Vagina (tissue), 2 donors: ENCODE measurements at places on chromosomes 12 and 14.

GRCh38 chr14:31770271-31770670 is 209.1 kb downstream of the NUBPL start:
- DNase-seq: no peak

- DNase-seq: no peak
Measured at GRCh38 chr12:122235741-122236140, 9.9 kb upstream of the DIABLO start.

- DNase-seq: no peak
Measured at GRCh38 chr12:126204326-126204725, 1139.1 kb downstream of the AACS start.

- no peak for DNase-seq
Measured at GRCh38 chr12:128425666-128426331, 158.8 kb downstream of the TMEM132C start.

- no peak for DNase-seq
Measured at GRCh38 chr14:102868956-102869547, 53.4 kb upstream of the AMN start.

DNA sequence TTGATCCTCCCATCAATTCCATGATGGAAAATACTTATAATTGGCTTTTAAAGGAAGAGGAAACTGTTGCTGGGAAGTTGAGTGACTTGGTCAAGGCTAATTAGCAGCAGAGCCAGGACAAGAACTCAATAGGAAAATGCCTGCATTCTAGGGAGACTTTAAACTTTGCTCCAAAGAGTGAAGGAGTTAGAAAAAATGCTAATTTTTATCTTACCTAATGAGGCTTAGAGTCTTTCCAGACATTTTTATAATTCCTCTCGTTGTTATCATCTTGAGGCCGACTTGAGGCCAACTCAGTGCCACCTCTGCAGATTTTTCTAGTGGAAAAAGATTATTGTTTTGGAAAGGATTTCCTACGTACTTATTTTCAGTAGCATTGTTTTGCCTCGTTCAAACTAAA is 344.6 kb downstream of the ETNK1 start:
- DNase-seq: no peak

DNA sequence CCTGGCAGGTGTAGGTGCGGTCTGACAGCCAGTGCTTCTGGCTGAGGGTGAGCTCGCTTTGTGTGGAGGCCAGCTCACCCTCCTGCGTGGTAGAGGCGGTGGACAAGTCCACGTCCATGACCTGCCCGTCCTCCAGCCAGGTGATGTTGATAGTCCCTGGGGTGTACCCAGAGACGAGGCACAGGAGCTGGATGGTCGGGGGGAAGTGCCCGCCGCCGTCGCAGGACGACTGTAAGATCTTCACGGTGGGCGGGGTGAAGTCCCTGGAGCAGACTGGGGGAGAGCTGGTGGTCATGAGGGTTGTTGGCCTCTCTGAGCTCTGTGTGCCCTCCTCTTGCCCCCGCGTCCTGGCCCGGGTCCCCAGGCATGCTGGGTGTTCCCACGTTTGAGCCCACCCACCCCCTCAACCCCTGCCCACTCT is 74.6 kb downstream of the TMEM121 start:
- DNase-seq: peak; percentile 79

GRCh38 chr12:107912421-107913004 is 138.0 kb downstream of the ASCL4 start:
- no peak for DNase-seq

DNA sequence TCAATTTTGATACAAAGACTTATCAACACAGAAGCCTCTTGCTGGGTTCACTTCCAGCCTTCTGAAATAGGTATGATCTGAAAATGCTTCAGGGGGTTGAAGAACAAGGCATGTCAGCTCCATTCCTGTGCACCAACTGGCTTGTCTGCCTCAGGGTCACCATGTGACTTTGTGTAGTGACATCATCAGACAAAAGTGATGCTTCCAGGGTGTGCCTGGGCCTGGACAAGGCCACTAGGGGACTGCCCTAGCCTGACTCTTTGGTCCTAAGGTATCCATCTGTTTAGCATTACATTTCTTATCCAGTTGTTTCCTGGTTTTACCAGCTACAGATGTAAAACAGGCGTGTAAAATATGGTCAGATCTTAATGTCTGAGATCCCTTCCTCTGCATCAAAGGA is 155.6 kb downstream of the CAND1 start:
- DNase-seq: no peak

DNA sequence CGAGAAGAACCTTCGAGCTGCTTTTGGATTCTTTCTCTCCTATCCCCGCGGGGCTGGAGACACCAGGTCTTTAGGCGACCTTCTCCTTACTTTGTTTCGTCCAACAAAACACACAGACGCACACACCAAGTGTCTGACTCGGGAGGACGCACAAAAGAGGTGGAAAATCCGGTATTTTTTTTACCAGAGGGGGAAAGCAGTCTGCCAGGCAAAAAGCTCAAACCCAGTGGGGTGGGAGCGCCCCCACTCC is 2.1 kb downstream of the SIX4 start:
- no peak for DNase-seq

DNA sequence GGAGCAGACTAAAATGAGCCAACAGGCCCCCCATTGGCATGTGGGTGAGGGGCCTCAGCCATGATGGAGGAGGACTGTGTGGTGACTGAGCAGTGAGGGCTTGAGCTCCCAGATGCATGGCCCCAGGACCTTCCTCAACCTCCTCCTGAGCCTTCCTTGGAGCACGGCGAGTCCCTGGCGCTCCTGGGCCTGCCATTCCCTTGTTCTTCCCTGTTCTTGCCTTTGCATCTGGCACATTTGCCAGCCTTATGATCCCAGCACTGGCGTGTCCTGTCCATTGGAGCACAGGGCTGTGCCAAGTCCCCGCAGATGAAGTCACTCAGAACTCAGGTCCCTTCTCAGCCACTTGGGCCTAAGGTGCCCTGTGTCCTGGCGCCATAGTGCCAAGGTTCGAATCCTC is 40.3 kb upstream of the MEG3 start:
- no peak for DNase-seq

GRCh38 chr12:3165078-3165980 is 88.2 kb downstream of the TSPAN9 start:
- DNase-seq: no peak

DNA sequence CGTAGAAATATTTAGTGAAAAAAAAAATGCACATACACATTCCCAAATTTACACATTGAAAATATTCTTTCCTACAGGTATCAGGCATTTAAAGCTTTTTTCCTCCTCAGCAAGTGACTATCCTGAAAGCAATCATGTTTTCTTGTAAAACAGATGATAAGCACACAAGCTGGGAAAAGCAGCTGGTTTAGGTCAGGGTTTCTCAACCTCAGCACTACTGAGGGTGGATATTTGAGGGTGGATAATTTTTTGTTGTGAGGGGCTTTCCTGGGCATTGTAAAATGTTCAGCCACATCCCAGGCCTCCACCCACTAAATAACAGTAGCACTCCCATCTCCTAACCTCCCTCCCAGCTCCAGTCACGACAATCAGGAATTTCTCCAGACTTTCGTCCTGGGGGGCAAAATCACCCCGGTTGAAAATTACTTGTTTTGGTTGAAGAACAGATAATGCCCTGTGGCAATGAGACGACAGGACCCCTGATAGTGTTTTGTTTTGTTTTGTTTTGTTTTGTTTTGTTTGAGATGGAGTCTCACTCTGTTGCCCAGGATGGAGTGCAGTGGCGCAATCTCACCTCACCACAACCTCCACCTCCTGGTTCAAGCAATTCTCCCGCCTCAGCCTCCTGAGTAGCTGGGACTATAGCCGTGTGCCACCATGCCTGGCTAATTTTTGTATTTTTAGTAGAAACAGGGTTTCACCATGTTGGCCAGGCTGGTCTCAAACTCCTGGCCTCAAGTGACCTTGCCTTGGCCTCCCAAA is 15.0 kb upstream of the NT5DC3 start:
- no peak for DNase-seq

DNA sequence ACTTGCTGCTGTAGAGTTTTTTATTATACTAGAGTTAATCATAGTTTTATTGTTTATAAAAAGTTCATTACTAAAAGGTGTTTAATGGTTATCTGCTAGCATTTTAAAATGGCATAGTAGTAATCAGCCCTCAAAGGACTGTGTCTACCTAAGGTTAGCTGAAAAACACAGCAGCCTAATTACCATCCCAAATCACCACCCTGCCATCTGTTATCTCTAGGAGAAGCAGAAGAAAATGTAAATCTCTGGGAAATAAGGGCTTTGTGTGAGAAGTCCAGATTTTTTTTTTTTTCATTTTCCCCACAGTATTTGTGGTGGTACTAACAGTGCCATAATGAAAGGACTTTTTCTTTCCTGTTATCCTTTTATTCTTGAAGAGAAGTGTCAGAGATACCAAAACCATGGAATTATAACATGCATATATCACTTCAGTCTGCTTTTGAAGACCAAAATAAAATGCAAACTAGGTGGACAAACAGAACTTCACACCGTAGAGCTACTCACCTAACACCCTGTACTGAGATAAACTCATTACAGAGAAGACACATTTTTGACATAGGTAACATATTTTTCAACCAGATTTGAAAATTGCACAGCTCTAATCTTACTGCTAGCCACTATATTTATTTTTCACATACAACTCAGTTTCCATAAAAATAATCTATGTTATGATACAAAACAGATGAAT is 876.2 kb downstream of the C12orf50 start:
- no peak for DNase-seq

- no peak for DNase-seq
Measured at GRCh38 chr12:62862259-62862881, 72.6 kb downstream of the PPM1H start.

GRCh38 chr14:75361041-75361440 is 66.8 kb upstream of the JDP2 start:
- DNase-seq: no peak

DNA sequence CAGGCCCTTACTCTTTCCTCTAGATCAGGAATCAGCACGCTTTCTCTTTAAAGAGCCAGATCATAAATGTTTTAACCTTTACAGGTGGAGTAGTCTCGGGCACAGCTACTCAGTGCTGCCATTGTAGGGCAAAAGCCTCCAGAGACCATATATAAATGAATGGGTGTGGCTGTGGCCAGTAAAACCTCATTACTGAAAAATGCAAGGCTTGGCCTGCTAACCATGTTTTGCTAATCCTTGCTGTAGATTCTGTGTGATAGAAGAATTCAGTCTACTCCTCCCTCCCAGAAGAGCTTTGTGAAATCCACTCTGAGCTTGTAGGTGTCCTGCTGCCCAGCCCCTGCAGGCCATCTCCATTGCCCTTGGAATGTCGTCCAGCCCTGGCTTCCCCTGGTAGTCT is 58.1 kb downstream of the HSP90AA1 start:
- no peak for DNase-seq

DNA sequence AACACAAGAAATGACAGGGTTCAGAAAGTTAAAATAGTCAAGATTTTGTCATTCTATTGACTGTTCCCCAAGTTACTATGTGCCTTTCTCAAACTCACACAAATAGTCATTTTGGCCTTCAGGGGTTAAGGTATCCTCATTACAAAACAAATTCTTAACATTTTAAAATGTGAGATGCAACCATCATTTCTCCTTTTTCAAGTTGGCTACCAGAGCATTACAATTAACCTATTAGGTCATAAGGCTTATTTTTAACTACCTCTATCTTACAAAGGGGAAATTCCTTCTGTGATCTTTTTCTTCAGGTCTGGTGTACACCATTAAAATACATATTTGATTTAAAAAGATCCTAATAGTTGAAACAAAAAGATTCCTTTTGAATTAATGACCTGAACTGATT is 61.2 kb downstream of the SLC38A1 start:
- no peak for DNase-seq

GRCh38 chr14:104424406-104425072 is 155.0 kb upstream of the C14orf180 start:
- peak; percentile 54 for DNase-seq

GRCh38 chr12:14905269-14906004 is 19.8 kb upstream of the MGP start:
- DNase-seq: no peak

DNA sequence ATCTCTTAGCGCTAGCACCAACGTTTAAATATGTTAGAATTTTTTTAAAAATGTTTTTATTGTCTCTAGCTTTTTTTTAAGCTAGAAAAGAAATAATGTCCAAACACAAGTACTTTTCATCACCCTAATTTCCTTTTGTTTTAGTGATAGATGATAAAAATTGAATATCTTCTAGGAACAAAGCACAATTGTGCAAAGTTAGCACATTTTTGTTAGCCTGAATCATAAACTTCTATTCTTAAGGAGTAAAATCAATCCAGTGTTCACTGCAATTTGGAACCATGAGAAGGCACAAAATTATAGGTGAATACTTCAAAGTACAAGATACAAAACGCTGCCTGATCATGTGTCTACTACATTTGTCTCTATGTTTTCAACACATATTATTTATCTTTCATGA is 408.5 kb upstream of the RPL10L start:
- no peak for DNase-seq

- DNase-seq: no peak
Measured at GRCh38 chr14:106166232-106166631, 639.8 kb downstream of the TMEM121 start.

DNA sequence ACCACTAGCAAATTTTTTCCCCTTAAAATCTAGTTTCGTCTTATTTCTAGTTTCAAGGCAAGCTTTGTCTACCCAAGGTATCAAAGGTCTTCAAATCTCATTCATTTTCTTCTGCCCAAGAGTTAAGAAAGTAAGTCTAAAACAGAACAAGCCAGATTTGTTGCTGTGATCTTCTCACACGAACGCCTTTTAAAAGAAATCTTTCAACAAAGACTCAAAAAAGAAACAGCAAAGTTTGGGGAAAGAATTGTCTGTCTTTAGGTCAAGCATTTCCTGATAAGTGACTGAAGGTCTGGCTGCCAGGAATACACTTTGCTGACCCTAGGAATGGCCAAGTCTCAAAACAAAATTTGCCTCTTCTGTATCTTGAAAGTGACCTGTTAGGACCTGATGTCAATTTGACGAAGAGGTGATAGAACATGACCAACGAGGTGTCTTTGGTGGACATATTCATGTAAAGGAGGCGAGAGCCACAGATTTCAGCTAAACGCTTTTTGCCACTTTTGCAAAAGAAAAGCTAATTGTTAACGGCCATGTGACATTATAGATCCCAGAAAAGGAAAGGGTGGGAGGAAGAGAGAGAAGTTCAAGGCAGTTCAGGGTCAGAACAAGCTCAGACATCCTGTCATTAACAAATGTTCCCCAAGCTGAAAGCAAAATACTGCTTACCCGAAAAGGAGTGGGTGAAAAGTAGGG is 1.7 kb downstream of the CDK17 start:
- no peak for DNase-seq

DNA sequence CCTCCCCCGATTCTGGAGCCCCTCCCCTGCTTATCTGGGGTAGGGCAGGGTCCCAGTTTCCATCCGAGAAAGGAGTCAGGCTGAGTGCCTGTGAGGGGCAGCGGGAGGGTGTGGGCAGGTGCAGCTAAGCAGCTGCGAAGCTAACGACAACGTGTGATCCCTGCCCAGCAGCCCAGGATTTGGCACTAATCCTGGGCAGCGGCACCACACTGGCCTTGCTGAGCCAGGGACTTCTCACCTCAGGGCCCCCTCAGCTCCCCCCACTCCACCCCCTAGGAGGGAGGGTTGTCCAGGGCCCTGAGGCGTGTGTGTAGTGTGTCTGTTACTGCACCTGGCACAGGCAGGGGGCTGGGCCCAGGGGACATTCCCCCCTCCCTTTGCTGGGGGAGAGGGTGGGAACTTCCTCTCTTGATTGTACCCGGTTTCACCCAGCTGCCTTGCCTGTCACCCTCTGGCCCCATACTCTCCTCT is 1.8 kb downstream of the SMIM41 start:
- DNase-seq: no peak
